ENCODE measurements at places on chromosomes 5 and 9. TPM values are rescaled to one million over a fixed set of nuclear protein-coding genes. Genes with fewer than 3 reads are reported as not detected.

The VLDLR gene
- 27.9 TPM for polyA plus RNA-seq

- no peak for DNase-seq
These were observed 17.5 kb downstream of the FBP2 start for GRCh38 chr9:94576131-94576530.

GRCh38 chr9:77384406-77384805 is 207.1 kb downstream of the VPS13A start:
- DNase-seq, result no peak

- DNase-seq, result no peak
These were observed 78.2 kb downstream of the CYFIP2 start for GRCh38 chr5:157343842-157344790.

GRCh38 chr5:80212171-80212667 is 43.6 kb downstream of the SERINC5 start:
- no peak for DNase-seq

DNA sequence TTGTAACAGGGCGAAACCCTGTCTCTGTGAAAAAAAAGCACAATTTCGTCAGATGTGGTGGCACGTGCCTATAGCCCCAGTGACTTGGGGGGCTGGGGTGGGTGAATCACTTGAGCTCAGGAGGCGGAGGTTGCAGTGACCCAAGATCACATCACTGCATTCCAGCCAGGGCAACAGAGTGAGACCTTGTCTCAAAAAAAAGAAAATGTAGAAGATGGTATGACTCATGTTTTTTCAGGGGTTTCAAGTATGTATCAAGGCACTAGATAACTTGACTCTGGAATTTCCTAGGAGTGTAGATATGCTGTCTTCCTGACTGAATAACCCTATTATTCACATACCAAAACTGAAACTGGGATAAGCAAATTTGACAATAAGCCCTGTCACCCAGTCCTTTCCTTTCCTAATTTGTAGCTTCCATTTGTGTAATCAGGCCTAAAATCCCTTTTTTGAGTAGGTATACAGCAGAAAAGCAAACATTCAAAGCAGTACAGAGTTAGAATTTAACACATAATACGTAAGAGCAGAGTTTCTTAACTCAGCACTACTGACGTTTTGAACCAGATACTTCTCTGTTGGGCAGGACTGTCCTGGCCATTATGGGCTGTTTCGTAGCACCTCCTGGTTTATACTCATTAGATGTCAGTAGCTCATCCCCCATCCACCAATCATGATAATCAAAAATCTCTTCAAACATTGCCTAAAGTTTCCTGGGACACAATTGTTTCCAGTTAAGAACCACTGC is 17.3 kb upstream of the ANKRD18B start:
- DNase-seq, result no peak

- DNase-seq, result no peak
These were observed 2115.0 kb downstream of the MAT2B start for GRCh38 chr5:165620394-165620793.

GRCh38 chr9:69330580-69330979 is 5.6 kb downstream of the ENTREP1 start:
- DNase-seq, result no peak
